CD4-positive, alpha-beta memory T cell (primary cell): ENCODE measurements at places on chromosomes 1 and 21.

DNA sequence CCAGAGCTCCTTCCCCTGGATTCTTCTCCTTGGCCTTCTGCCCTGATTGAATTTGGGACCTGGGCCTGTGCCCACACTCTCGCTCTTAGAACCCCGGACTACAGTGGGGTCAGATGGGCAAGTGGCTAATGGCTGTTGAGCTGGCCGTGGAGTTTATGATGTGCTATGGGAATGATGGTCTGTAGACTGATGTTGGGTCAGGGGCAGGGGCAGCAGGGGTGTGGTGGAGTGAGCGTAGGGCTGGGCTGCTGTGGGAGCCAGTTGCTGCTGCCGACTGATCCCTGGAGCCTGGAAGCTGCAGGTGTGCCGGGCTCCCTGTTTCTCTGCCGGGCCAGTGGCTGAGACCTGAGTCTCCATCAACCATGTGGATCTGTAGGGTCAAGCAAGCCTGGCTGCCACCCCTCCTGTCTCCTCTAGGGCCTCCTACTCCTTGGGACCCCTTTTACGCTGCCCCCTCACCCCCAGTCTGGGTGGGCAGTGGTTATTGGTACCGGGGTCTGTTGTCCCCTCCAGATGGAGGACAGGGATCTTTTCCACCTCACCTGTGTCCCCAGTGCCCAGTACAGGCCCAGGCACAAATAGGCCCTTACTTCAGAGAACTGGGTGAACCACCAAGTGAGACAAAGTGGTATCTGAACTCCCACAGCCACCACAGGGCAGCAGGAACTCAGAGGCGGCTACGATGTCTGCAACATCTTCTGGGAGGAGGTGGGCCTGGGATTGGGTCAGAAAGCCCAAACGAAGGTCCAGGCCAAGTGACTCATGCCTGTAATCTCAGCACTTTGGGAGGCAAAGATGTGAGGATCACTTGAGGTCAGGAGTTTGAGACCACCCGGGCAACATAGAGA lies 5.1 kb downstream of the PODN start:
- DNase-seq: no peak

DNA sequence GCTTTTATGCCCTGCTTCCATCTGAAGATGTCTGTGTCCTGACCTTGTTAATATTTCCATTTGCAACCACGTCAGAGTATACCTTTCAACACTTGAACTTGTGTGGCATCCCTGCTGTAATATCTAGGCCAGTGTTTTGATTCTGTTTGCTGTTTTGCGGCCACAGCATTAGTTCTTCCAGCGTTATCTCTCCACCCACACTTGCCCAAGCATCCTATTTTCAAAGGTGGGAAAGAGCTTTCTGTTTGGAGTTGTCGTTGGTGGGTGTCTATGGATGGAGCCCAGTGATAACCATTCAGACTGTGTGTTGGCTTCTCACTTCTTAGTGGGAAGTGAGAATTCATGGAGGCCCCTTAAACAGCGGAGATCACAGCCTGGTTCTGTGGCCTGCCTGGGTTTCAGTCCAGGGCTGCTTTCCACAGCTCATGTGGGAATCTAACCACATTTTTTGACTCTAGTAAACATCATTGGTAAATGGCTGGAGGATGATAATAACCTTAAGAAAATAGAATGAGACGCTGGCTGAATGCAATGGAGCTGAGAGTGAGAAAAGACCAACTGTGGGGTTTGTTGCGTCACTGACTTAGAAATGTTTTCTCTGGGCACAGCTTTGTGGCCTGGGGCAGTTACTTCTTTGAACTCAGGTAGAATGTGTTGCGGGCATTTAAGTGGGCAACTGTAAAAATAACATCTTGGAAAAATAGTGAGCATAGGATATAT lies 7.6 kb downstream of the TENT5C start:
- DNase-seq: no peak

GRCh38 chr1:156025876-156026275 lies 5.1 kb upstream of the SSR2 start:
- DNase-seq: peak; percentile 41

DNA sequence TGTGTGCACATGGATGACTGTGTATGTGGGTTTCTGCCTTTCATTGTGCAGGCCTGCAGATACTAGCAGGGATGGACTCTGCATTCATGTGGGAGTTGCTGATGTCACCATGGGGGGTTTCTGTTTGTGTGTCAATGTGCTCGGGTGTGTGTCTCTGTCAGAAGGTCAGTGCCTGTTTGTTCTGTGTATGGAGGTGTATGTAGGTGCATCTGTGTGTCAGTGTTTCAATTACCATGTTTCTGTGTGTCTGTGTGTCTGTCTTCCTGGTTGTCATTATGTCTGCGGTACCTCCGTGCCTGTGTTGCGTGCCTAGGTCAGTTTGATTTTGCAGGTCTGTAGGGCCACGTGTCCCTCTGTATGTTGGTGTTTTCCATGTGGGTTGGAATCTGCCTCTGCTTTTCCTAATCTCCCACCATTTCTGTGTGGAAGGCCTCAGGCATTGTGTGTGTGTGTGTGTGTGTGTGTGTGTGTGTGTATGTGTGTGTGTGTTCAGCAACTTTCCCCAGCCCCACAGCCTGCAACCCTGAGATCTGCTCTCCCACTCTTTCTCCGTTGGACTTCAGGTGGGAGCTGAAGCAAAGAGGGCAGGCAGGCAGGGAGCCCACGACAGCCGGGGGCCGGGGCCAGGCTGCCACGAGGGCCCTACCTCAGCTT lies 36.7 kb upstream of the WASF2 start:
- no peak for DNase-seq

DNA sequence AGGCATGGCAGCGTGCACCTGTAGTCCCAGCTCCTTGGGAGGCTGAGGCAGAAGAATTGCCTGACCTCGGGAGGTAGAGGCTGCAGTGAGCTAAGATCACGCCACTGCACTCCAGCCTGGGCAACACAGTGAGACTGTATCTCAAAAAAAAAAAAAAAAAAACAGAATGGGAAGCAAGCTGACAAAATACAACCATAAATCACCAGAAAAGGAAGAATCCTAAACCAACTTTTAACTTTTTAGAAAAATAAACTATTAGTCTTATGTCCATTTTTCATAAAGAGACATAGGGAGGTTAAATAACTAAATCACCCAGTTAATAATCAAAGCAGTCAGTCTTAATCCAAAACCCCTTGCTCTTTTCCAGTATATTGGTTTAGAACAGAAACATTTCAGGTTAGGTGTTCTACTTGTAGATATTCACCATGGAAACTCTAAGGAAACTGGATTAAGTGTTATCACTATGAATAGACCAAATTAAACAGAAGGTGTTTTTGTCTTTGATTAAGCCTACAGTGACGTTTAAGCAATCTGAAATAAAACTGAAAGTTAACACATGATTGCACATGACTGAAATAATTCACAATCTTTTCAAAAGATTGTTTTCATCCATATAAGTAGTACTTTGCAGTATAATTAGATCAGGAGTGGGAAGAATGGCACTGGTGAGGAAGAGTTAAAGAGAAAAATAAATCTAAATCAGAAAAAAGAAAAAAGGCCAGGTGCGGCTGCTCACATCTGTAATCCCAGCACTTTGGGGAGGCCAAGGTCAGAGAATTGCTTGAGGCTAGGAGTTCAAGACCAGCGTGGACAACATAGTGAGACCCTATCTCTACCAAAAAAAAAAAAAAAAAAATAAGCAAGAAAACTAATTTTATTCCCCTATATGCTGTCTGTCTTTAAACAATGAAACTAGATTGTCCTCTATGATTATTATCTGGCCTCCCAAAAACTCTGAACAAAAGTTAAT lies 9.6 kb downstream of the CDC42BPA start:
- no peak for DNase-seq

GRCh38 chr1:180360333-180361075 lies 130.4 kb downstream of the LHX4 start:
- no peak for DNase-seq

DNA sequence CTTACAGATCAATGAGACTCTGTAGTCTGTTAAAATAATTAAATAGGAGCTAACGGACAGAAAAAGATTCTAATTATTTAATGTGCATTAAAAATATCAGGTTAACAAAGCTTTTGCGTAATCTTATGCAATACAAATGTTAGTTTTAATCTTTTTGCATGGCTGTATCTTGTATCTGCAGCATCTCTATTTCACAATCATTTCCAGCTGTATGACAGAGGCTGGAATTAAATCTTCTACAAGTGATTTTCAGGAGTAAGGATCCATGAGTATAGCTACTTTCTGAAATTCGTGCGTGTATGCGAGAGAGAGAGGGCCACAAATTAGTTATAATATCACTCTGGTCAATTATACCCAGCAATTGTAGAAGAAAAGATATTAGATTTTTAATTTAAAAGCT lies 1446.8 kb downstream of the NCAM2 start:
- no peak for DNase-seq

DNA sequence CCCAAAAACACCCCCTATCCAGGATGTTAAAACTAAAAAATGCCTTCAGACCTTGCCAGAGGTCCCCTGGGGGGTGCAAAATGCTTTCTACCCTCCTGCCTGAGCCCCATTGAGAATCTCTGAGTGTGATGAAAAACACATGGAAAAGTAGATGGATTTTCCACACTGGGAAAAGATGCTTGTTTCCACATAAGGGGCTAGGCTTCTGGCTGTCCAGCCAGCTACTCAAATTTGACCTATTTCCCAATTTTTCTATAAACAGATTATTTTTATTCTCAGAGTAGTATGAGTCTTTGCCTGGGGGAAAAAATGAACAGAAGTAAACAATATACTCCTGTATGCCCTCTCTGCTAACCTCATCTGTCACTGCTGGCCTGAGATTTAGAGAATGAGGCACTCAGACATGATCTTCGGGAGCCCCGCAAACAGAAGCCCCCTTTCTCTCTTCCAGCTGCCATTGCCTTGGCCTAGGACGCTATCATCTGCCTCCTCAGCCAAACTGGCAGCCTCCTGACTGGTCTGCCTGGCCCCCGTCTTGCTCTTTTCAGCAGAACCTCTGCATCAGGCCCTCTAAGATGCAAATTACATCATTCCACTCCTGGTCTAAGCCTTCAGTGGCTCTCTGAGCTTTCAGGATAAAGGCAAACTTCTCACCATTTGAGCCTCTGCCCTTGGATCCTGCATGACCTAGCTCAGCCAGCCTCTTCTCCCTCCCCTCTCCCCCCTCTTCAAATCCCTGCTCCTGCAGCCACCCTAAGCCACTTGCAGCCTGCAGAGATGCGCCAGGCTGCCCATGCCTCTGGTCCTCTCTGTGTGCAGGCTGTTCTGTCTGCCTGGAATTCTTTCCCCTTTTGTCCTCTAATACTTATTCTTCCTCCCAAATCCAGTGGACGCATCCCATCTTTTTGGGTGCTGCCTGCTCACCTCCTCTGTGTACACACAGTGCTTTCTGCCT lies 39.7 kb upstream of the TMEM125 start:
- no peak for DNase-seq

GRCh38 chr1:155729031-155729898 lies 40.4 kb downstream of the DAP3 start:
- peak; percentile 18 for DNase-seq

GRCh38 chr1:232333419-232333767 lies 296.5 kb downstream of the SIPA1L2 start:
- no peak for DNase-seq

- peak; percentile 19 for DNase-seq
These were observed 1.4 kb downstream of the NUCKS1 start for GRCh38 chr1:205748403-205749233.

DNA sequence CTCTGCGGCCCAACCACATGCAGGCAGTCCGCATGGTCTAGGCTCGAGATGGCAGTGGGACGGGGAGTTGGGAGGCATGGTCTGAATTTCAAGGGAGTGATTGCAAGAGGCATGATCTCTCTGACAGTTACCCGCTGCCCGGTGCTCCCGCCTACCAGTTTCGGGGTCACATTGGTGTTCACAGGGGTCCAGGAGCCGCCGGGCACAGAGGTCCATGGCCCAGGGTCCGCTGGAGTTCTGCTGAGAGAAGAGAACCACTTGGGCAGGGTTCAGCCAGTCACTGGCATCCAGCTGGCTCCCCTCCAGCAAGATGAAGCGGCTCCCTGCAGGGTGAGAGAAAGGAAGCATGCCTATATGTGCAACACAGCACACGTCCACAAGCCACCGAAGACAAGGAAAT lies 141.3 kb downstream of the ASTN1 start:
- DNase-seq: no peak

DNA sequence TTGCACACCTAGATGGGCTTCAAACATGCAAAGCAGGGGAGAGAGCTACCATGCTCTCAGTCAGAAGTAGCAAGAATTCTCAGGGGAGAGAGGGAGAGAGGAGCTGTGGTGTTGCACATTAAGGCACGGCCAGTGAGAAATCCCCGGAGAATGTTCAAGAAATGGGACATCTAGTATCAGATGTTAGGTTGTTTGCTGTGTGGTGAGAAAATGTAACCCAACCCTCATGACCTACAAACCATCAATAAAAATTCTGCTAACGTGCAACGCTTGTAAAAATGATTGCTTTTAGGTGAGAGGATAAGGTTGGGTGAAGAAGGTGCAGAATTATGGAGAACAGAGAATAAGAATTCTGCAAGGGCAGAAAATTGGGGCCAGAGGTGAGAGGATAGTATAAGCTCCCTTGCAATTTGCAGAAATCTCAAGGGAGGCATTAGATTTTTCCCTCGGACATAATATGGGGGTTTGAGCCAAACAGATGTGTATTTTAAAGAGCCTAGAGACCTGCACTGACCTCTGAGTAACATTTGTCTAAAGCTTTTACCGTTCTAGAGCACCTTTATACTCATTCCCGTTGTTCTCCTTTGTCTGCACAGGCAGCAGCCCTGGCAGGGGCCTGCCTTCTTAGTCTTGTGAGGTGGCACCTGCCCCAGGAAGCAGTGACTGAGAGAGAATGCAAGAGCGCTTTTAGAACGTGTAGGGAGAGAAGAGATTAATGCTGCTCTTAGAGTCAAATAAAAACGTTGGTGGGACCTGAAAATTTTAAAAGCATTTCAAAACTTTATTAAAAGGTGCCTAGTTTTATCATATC lies 25.4 kb upstream of the KIAA0040 start:
- no peak for DNase-seq
